Activated CD4-positive, CD25-positive, alpha-beta regulatory T cell (primary cell): ENCODE measurements at places on chromosomes 11 and 22.
A peak's percentile ranks its signal among the peaks of the same experiment; 100 is the strongest.

DNA sequence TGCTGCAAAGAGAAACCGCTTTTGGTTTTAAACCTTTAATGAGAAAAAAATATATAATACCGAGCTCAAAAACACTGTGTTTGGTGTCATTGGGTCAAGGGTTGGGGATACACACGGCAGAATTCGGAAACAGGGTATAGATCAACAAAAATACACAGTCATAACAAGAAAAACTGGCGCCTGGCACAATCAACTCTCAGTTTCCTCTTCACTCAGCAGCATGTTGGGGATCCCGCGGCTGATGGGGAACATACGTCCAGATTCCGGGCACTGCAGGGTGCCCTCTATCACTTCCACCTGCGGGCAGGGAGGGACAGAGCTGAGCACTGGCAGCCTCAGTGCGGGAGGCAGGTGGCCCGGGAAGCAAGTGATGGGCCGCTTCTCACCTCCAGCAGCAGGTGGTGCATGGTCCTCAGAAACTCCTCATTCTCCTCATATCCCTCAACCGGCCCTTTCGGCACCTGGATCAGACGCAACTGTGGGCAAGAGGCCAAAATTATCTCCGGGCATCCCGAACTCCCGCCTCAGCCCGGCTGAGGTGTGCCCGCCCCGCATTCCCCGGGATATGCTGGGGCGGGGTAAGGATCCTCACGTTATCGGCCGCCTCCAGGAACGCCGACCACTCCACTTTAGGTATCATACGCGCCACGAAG lies 561 bp downstream of the TRMT112 start:
- no peak for DNase-seq

DNA sequence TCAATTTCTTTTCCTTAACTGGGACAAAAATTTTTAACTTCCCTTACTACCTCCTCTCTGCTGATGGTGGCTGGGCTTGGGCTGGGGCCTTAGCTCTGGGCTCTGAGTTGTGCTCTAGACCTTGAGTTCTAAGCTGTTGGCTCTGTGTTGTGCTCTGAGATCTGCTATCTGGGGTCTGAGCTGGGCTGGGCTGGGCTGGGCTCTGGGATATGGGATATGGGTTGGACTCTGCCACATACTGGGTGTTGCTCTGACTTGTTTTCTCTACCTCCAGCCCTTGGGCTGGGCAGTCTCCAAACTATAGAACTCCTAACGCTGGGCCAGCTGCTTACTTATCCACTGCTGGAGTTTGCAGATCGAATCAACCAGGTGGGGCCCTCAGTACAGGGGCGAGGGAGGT lies 41.9 kb downstream of the DNHD1 start:
- DNase-seq: no peak

DNA sequence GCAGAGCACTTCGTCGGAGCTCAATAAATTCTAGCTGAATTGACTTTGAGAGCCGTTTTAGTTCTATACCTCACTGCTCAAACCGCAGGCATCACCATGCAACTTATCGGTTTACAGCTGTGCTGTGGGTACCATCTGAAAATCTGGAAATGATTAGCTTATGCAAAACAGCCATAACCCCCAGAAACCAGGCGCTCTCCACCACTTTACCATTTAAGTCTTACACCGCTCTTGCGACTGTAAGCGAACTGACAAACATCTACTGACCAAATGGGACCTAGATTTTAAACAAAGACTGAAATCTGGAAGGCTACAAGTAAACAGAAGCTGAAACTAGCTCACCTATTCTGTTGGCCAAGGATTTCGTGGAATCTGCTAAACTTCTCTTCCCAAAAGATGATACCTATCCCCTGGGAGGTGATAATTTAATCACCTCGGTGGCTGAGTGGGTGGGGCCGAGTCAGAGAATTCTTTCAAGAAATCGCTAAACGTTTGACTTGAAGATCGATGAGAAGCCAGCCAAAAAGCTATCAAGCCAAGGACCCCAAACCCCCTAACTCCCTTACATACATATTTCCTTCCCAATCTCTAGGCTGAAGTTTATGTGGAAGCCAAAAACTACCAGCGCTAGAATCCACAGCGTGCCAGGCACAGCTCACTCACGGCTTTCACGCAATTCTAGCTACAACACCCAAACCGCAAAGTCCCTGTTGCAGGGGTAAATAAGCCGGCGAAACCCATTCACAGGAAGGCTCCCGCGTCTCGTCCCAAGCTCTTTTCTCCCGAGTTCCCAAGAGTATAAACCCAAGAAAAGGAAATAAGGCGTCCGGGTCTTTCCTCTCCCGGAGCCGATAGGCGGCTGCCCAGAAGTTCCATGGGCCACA lies 644 bp downstream of the SPTY2D1 start:
- no peak for DNase-seq

GRCh38 chr22:35648066-35649025 lies at the start of gene APOL6:
TSS of gene APOL6 (plus strand) at chr22:35648446. CDS start at chr22:35656426, 7,980 bp downstream.
- peak; percentile 37 for DNase-seq

DNA sequence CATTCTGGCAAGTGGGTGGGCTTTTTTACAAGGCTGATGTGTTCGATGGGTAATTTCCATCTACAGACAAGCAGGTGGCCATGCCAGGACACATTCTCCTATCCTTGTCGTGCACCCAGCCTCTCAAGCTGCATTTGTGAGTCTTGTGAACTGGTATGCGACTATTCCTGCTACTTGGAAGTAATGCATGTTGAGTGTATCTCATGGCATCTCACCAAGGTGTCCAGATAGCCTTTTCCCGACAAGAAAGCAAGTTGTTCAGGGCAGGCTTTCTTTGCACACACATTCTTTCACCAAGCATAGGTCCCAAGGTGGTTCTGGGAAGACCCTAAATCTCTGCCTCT lies 18.8 kb upstream of the SYT13 start:
- no peak for DNase-seq

- DNase-seq: no peak
Measured at GRCh38 chr11:130390071-130390758, 38.2 kb downstream of the ADAMTS8 start.

- no peak for DNase-seq
Measured at GRCh38 chr11:68375337-68375736, 62.9 kb downstream of the LRP5 start.
